HT1080 (cell line): ENCODE measurements at places on chromosomes 7 and 10. TPM values are rescaled to one million over a fixed set of nuclear protein-coding genes. Genes with fewer than 3 reads are reported as not detected.

DNA sequence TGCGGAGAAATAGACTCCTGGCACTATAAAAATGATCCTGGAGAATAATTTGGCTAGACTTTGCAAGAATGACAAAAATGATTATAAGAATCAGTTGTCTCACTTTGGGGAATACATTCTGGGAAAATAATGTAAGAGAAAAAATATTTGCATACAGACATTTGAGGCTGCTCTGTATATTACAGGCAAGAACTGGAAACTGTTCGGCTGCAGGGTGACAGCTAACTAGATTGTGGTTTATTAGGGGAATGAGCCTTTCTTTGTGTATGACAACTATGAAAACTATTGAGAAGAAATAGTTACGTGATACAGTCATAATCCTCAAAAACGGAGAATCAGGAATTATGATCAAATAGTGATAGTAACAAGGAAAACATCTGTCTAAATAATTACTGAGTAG, 8.6 kb downstream of the TRIM56 start:
- no peak for DNase-seq

- DNase-seq: peak; percentile 79
These were observed 23.2 kb upstream of the BTRC start for GRCh38 chr10:101330631-101331225.

DNA sequence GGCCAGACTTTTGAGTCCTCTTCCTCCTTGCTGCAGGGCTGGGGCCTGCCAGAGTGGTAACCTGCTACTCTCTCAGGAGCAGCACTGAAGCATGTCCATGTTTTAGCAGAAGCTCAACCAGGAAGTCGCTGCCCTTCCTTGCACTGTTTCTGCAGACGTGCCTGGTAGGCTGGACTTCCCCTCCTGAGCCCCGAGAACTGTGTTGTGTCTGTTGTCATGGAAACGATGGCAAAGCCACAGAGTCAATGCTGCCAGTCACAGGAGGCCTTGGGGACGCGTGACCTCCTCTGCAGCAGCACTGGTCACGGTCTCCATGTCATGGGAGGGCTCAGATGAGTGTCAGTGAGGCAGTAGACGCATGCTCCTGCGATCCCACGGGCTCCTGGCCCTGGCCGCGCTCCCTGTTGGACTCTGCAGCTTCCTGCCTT, 145.5 kb downstream of the FANK1 start:
- DNase-seq: peak; percentile 40

Gene EPO
- not detected in 2 replicates for total RNA-seq

DNA sequence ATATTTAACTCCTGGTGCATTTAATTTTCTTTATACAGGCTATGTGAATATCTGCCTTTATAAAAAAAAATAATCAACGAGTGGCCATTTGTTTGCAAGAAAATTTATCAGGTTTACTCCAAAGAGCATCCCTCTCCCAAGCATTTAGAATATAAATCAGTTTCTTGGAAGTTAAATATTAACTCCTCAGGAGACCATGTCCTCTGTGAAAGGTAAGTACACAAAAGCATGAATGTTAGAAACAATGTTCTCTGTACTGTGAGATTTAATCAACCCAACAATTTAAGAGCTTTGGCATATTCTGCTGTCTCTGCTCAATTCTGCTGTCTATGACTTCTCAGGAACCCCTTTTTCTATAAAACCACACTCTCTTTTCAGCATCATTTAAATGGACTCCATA, 119.3 kb upstream of the LAMB4 start:
- no peak for DNase-seq

- DNase-seq: peak; percentile 27
These were observed 261.5 kb downstream of the MALRD1 start for GRCh38 chr10:19310066-19310465.

Gene CPA2
- total RNA-seq: not detected in 2 replicates

- no peak for DNase-seq
These were observed 124.1 kb upstream of the HPS1 start for GRCh38 chr10:98570834-98571233.

- no peak for DNase-seq
These were observed 53.3 kb upstream of the LOXL4 start for GRCh38 chr10:98321186-98321780.
